NCI-H2081 treated with DMSO at 0.1 percent for 48 hours (cell line): ENCODE measurements at places on chromosomes 11 and 22.

- DNase-seq: no peak
Measured at GRCh38 chr22:37742376-37743171, 45.7 kb downstream of the TRIOBP start.

DNA sequence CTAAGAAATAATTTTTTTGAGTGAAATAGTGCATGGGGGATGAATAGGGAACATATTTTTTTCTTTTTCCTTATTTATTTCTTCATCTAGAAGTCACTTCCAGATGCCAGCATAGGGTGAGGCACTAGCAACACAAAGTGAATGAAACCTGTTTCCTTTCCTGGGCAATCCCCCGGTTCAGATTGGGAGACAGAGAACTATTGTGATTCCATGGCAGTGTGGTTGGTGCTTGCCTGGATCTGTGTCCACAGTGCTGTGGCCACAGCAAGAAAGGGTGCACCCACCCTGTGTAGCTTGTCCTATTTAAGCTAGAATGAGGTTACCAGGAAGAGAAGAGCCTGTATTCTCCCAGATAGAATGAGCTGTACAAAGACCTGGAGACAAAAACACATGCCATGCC, 57.6 kb downstream of the SLC5A1 start:
- DNase-seq: no peak

DNA sequence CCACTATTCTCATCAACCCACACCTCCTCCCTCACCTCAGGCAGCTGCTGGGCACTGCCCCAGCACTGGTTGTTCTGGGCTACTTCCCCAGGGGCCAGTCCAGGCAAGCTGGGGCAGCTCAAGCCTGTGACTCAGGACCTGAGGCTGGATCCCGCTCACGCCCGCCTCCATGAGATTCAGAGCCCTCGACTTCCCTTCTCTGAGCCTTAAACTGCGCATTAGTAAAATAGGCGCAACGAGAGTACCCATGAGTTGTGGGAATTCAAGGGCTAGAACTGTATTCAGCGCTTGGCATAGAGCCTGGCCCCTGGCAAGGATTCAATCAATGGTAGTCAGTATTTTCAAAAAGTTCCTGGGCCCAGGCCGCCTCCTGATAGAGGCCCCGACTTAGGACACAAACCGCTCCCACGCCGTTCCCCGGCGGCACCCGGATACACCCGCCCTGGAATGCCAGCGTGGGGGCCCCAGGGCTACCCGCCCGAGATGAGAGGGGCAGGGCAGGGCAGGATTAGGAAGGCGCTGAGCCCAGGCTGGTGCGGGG, 723 bp upstream of the CD82 start:
- no peak for DNase-seq

DNA sequence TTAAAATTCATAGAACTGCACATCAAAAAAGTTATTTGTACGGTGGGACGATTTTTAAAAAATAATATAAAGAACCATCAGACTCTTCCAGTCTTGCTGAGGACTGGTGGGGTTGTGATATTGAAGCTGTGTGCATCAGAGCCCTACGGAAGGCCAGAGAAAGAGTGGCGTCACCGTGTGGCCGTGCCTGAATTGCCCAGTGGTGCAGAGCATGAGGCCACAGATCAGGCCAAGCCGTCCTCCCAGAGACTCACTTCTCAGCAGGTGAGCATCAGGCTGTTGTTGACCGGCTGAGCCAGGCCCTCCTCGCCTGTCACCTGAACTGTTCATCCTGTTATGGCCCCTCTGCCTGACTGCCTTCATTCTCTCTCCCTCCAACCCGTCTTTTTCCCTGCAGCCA, 1013.9 kb downstream of the TBC1D22A start:
- DNase-seq: no peak

DNA sequence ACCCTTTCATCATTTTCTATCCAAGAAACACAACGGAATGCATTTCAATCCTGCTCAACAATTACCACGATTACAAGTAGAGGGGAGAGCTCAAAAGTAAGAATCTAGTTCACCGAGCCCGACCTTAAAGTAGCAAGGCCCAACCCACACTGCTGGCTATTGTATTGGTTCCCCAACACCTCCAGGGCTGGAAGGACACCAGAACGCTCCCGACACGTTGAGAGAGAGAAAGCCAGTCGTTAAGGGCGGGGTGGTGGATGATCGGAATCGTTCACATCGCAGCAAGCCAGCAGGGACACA, 690 bp downstream of the CKAP5 start:
- DNase-seq: no peak

GRCh38 chr11:75351791-75352587, 528 bp upstream of the ARRB1 start:
- DNase-seq: no peak

- no peak for DNase-seq
Measured at GRCh38 chr11:6864438-6864837, 1.6 kb downstream of the OR10A2 start.

- no peak for DNase-seq
Measured at GRCh38 chr11:17171343-17171742, 36.4 kb downstream of the PIK3C2A start.

- DNase-seq: no peak
Measured at GRCh38 chr22:42611051-42611450, 3.6 kb downstream of the POLDIP3 start.

DNA sequence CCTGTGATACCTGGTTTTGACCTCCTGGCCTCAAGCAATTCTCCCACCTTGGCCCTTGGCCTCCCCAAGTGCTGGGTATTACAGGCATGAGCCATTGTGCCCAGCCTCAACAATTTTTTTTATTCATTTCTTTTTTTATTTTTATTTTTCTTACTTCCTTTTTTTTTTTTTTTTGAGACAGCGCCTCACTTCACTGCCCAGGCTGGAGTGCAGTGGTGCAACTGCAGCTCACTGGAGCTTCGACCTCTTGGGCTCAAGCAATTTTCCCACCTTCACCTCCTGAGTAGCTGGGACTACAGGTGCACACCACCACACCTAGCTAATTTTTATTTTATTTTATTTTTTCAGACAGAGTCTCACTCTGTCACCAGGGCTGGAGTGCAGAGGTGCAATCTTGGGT, 25.5 kb upstream of the CECR2 start:
- no peak for DNase-seq

GRCh38 chr22:50215297-50216054, 14.7 kb downstream of the SELENOO start:
- no peak for DNase-seq

- no peak for DNase-seq
Measured at GRCh38 chr22:50014655-50015401, 2.3 kb upstream of the IL17REL start.

DNA sequence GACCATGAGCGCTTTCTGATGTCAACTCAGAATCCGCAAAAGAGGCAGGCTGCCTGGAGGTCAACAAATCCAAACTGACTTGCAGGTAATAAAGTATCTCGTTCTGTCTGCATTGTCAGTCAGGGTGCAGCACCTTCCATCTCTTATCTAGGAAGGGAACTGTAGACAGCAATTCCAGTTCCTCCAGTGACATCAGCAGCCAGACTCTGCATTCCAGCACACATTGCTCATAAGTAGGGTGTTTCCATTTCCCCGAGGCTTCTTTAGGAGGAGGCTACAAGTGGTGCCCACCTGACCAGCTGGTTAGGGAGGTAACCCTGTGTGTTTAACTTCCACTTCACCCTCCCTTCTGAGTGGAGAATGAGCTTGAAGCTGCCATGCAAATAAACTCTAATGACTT, 53.3 kb downstream of the NTM start:
- no peak for DNase-seq

GRCh38 chr11:116901964-116902688, 64.7 kb upstream of the APOA1 start:
- DNase-seq: no peak

GRCh38 chr11:78737891-78738290, 163.2 kb upstream of the NARS2 start:
- no peak for DNase-seq

GRCh38 chr11:5369789-5370188, 13.8 kb upstream of the OR51M1 start:
- DNase-seq: no peak

GRCh38 chr22:35591714-35592417, 25.3 kb downstream of the MB start:
- no peak for DNase-seq

GRCh38 chr22:28999510-28999909, 62.1 kb downstream of the C22orf31 start:
- no peak for DNase-seq

- no peak for DNase-seq
Measured at GRCh38 chr11:27596388-27596787, 89.8 kb upstream of the LIN7C start.

GRCh38 chr22:26553056-26553752, 36.7 kb downstream of the TPST2 start:
- DNase-seq: no peak

- DNase-seq: no peak
Measured at GRCh38 chr11:62251698-62252097, 9.7 kb downstream of the SCGB1D2 start.

DNA sequence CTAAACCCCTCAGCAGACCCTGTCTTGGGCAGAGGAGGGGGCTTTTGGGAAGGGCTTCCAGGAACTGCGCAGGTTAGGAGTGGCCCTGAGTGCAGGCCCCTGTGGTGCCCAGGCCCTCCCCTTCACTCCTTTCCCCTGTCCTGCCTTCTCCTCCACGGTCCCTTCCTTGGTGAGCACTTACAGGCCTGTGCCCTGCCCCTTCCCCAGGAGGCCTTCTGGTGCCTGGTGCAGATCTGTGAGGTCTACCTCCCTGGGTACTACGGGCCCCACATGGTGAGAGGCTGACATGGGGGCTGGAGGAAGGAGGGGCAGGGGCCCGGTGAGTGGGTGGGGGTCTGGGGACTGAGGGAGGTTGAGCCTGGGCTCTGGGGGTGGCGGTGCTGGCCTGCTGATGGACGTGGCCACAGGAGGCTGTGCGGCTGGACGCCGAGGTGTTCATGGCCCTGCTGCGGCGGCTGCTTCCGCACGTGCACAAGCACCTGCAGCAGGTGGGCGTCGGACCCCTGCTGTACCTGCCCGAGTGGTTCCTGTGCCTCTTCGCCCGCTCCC, 2.6 kb downstream of the TBC1D10C start:
- no peak for DNase-seq

DNA sequence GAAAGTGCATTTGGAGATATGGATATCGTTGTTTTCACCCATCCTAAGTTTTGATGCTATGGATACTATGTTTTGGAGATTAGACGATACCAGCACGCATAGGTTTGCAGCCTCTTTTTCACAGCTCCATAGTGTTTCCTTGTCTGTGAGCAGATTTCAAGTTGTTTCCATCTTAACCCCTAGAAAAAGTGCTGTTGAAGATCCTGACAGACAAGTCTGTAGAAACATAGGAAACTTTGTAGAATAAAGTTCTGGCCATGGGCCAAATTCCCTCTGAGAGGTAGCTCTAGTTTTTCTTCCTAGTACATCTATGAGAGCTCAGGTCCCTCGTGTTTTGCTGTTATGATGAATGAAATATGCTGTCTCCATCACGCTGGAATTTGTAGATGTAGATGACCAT, 32.4 kb downstream of the ST3GAL4 start:
- DNase-seq: no peak

DNA sequence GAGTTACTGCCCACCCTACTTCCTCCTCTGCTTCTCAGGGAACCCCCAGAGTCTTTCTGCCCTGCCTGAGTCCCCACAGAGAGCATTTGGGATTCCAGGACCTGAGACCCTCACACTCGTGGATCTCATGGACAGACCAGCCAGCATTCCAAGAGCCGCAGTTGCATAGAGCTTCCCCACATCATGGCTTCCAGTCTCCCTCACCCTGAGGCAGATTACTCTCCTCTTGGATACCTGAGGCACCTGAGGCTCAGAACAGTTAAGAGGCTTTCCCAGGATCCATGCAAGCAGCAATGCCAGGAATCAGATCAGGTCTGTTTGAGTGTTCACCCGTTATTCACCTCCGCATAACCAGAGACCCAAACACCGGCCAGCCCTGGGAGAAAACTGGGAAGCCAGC, 102.2 kb downstream of the TRIM29 start:
- DNase-seq: no peak

GRCh38 chr22:36405671-36406538, 18.1 kb upstream of the MYH9 start:
- no peak for DNase-seq

GRCh38 chr22:43326331-43327156, 16.6 kb downstream of the SCUBE1 start:
- DNase-seq: no peak
